HFF-Myc (cell line): ENCODE measurements at places on chromosomes 2 and 18.
A peak's percentile ranks its signal among the peaks of the same experiment; 100 is the strongest.

GRCh38 chr2:190844700-190845401 lies 35.8 kb upstream of the GLS start:
- DNase-seq: no peak

GRCh38 chr2:241894681-241895426 lies 25.3 kb downstream of the RTP5 start:
- DNase-seq: no peak

DNA sequence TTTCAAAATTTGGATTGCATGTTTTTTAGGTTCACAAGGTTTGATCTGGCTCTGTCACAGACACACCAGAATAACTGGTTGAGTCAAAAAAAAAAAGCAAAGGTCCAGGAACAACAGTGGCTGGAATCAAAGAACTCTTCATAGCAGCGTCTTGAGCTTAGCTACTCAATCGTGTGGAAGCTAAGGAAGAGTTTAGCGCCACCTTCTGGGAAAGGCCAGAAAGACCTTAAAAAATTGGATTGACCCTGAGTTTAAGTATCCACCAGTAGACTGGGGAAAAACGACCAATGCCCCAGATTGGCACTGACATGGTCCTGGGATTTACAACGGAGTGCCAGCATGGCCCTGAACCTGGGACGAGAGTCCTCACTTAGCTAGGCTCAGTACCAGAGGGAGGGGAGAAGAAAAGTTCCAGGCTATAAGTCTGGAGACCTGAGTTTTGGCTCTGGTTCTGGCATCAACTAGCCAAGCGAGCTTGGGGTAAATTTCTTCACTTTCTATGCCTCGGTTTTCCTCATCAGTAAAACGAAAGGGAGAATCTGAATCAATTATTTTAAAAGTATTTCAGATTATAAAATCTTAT lies 71.1 kb upstream of the TFCP2L1 start:
- DNase-seq: peak; percentile 56

GRCh38 chr2:163453920-163454319 lies 281.9 kb downstream of the FIGN start:
- DNase-seq: no peak

GRCh38 chr2:128424406-128425171 lies 105.9 kb upstream of the HS6ST1 start:
- no peak for DNase-seq

DNA sequence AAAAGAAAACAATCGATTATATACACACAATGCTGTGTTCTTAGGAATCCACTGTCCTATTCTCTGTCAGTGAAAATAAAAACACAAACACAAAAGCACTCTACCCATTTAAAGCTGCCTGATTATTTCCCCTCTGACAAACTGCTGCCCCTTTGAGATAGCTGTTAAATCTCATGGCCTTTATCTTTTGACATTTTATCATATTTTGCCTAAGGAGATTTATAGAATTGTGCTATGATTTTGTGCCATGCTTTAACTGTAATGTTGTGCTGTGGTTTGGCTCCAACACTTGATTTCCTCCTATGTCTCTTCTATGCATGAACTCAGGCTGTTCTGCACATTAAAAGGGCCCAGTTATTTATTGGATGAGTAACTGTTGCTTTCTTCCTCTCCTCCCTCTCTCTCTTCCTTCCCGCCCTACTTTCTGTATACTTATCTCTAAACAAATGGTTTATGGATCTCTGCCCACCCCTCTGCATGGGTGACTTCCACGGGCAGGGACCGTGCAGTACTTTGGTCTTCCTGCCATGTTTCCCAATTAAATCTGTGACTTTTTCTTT lies 1096.6 kb downstream of the TSN start:
- no peak for DNase-seq

GRCh38 chr2:74379851-74380789 lies at the start of gene DCTN1:
Gene DCTN1 (minus strand): TSS chr2:74380311. CDS start chr2:74380037, 274 bp downstream.
- DNase-seq: no peak

GRCh38 chr2:17010104-17010503 lies 344.5 kb upstream of the CYRIA start:
- DNase-seq: no peak

DNA sequence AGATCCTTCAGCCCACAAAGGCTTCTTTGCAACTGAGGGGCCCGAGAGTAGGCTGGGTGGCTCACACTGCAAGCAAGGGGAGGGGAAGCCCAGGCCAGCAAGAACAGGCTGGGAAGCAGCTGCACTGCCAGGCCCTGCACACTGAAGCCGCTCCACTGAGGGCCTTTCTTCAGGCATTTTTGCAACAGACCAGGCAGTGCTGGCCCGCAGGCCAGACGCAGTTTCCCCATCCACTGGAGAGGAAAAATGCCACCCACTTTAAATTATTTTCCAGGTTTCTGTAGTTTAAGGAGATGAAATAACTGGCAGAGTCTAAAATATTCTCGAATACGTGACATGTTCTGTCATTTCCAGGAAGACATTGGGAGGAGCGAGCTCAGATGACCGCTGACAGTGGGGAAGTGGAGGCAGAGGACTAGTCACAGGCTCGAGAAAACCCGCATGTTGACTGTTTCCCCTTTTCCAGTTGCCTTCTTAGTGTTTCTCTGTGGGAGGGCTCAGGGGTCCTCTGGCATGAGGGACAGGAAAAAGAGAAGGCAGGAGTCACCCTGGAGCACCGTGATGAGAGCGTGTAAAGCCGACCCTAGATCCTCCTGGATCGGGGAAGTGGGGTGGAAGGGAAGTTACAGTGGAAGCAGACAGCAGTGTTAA lies 53.3 kb upstream of the B3GNT7 start:
- DNase-seq: no peak

DNA sequence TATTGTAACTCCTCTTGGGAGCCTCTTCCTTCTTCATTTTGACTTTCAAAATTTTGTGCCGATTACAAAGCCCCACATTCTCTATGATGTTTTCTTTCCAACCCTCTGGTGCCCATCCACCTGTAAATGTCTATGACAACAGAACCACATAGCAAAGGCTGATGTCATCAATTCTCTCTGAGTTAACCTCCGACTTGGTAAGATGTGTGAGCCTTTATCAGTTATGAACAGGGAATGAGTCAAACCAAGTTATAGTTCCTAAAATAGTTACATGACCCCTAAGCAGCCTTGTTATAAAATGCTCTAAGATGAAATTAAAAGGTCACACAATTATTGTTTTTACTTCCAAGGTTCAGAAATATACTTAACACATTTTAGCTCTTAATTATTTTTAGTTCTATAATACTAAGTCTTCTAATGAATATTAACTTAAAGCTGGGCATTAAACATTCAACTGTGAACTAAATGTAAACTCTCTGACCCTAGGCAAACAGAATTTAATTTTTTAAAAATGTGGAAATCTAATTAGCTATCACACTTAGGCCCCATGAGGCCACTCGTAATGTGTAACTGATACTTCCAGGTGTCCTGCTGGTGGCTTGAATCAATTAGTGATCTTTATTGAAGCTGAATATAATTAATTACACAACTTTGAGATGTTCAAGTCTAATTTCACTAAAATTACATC lies 102.3 kb upstream of the CYRIA start:
- no peak for DNase-seq

- DNase-seq: no peak
Observed at GRCh38 chr2:99763764-99764163, 273.9 kb upstream of the REV1 start.

- no peak for DNase-seq
Observed at GRCh38 chr2:225620227-225620626, 220.7 kb downstream of the NYAP2 start.

GRCh38 chr2:61419129-61419528 lies 51.8 kb downstream of the USP34 start:
- no peak for DNase-seq

DNA sequence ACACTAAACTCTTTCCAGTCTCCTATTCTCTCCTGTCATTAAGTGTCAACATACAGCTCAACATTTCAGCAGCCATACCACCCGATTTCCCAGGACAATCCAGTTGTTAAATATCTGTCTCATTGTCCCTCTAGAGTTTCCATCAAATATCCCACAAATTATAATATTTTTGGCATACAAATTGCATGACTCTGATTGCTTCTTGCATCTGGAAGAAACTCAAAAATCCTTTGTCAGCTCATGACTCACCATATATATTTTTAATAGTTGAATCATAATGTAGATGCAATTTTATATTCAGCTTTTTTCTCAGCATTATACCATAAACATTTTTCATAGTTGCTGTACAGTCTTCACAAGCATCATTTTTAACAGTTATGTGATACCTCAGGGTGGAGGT lies 7.2 kb downstream of the SLC30A3 start:
- no peak for DNase-seq

- DNase-seq: no peak
Observed at GRCh38 chr18:73218293-73218692, 350.5 kb upstream of the NETO1 start.

DNA sequence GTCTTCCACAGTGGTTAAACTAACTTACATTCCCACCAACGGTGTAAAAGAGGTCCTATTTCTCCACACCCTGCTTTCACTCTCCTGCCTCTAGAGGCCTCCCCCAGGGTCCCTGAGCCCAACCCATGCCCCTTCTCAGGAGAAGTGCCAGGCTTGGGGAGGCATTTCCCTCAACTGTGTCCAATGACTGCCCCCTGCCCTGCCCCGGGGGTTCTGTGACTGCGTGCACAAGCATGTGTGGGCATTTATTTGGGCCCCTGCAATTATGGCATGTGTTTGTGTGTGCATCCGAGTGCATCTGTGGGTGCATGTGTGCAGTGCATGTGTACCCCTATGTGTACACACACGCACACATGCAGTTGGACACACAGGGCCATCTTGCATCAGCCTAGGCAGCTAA lies 57.3 kb downstream of the INHBB start:
- no peak for DNase-seq

DNA sequence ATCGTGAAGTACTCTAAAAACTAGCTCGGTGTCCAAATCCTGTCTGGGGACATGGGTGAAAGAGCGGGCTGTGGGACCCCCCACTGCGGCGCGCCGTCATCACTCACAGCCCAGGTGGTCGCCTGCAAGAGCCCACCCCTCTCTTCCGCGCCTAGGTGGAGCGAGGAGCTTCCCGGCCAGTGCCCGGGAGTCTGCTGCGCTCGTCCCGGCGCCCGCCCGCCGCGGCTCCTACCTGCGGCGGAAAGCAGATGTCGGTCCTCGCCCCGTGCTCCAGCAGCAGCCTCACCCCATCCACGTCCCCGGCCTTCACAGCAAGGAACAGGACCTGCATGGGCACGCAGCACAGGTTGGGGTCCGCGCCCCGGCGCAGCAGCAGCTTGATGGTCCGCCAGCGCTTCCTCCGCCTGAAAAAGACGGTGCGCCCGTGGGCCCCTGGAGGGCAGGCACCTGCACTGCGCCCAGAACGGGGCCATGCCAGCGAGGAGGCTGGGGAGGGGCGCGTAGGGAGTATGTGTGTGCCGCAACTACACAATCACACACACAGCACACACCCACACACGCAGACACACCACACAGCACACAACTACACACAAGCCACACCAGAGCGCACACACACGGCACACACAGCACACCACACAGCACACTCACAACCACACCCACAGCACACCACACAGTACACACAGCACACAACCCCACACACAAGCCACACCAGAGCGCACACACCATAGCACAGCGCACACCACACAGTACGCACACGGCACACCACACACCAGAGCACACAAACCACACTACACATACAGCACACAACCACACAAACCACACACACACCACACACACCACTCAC lies 37.4 kb downstream of the ANKMY1 start:
- no peak for DNase-seq

- DNase-seq: no peak
Observed at GRCh38 chr2:134079373-134079772, 174.5 kb upstream of the MGAT5 start.

GRCh38 chr2:85178980-85179411 lies 45.8 kb downstream of the TCF7L1 start:
- DNase-seq: no peak

GRCh38 chr2:233838251-233838650 lies 16.1 kb downstream of the HJURP start:
- DNase-seq: no peak

DNA sequence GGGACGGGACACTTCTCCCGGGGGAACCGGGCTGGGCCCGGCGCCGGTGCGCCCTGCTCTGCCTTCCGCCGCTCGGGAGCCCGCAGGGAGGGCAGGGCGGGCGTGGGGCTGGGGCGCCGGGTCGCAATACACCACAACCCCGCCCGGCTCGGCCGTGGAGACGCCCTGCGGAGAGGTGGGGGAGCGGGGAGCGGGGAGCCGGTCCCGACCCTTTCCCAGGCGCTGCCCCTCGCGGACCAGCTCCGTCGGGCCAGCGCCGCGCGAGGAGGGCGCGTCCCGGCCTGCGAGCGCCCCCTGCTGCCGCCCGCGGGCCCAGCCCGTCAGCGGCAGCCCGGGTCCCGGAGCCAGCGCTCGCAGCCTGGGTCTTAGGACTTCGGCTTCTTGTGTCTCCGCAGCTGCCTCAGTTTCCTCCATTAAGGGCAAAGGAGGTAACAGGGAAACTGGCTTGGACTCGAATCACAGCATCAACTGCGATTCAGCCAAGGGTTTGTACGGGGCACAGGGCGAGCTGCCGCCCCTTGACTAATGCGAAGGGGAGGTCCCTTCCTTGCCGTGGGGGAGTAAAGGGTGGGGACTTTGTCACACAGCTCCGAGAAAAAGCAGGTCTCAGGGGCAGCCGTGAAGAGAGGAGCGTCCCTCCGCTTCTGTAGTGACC lies 635 bp upstream of the ADRA2B start:
- DNase-seq: no peak

GRCh38 chr2:107376909-107377308 lies 449.8 kb upstream of the RGPD4 start:
- no peak for DNase-seq

DNA sequence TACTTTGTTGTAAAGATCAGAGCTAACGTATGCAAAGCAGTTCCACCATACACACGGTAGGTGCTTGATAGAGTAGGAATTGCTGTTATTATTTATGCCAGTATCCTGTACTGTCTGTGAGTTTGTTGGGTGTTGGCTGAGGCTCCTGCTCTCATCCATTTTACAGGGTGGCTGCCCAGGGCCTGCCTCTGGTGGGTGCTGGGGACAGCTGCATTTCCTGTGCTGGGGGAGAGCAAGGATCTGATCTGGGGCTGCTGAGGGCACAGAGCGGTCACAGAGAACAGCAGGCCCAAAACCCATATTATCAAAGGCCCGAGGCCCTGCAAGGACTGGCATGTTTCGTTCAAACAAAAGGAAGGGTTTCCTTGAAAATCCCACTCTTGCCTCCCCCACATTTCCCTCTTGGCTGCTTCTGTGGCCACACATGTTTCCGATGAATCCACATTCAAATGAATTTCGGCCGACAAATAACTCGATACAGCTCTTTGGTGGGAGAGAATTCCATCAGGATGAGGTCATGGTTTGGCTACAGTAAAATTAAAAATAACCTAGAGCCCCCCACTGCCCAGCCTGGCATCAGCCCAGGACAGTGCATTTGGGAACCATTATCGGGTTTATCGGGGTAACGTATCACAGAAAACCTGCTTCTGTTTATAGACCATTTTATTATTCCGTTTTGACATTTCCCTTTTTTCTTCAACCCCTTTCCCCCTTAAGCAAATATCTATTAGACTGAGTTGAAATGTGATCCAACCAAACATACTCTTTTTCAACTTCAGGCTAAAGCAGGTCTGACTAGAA lies 143.4 kb downstream of the CYRIA start:
- no peak for DNase-seq

DNA sequence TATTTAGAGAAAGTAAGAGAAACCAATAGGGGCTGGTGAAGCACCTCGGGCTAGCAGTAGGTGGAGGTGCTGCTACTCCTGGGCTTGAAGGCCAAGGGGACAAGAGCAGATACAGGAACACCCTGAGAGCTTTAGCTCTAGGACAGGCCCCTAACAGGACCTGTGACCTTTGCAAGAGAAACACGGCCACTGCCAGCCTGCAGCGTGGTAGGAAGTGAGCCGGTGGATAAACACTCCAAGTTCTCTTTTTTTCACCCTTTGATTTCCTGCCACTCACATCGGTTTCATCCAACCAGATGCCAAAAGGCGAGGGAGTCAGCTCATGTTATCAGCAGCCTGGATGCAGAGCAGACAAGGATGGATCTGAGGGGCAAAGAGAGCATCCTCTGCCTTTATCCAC lies 66.8 kb upstream of the SPRED2 start:
- DNase-seq: no peak
